ENCODE measurements at places on chromosomes 2 and 18. TPM values are rescaled to one million over a fixed set of nuclear protein-coding genes. Genes with fewer than 3 reads are reported as not detected.

DNA sequence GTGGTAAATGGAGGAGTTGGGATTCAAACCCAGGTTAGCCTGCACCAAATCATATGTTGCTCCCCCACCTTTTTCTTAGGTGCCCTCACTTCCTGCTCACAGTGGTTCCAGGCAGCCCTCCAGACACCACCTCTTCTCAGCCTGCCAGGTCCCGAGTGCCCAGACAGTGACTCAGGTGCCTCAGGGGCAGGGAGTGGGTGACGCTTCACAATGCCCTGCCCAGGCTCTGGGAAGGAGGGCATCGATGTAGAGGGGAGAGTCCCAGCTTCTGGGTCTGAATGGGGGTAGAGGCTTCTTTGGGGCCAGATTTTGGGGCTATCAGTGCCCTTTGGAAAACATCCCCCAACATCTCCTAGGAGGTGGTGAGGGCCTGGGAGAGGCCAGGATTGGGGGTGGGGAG lies 5.2 kb upstream of the DNAJB2 start:
- DNase-seq, result no peak

GRCh38 chr2:18531194-18531593 lies 29.3 kb downstream of the RDH14 start:
- no peak for DNase-seq

UGT1A3 gene
- not detected for total RNA-seq

GULP1 gene
- not detected for total RNA-seq

ABCG8 gene
- total RNA-seq, result not detected

CRYGC gene
- not detected for total RNA-seq

MC2R gene
- total RNA-seq, result not detected

GRCh38 chr2:101047075-101047766 lies 45.1 kb downstream of the RPL31 start:
- peak; percentile 14 for DNase-seq

- DNase-seq, result no peak
Observed at GRCh38 chr2:75493230-75493629, 67.5 kb downstream of the EVA1A start.

DNA sequence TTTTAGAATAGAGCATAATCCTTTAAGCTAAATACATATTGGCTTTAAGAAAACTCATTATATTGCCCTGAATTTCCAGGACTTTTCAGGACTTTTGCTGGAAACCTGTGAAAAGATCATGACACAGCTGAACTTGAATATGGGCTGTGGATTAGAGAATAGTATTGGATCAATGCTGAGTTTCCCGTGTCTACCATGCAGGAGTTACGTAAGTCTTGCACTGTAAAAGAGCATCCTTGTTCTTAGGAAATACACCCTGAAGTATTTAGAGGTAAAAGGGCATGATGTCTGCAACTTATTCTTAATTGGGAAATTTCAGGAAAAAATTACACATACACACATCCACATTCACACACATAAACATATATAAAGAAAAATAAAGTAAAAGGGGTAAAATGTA lies 82.1 kb downstream of the ZFP36L2 start:
- no peak for DNase-seq

- no peak for DNase-seq
Observed at GRCh38 chr2:38213619-38214167, 137.7 kb upstream of the CYP1B1 start.

DNA sequence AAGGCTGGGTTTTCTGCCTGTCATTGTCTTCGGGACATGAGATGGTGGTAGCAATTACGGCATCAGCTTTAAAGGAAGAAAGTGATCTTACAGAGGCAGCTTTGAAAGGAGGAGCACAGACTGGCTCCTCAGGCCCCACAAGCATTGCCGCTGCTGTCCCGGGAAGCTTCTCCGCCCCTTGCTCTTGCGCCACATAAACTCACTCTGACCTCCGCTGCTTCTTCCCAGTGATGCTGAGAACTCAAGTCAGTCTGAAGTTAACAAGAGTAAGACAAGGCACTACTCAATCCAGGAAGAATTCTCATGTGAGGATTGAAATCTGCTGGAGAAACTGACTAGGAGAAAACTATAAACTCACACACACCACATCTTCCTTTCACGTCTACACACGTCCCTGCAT lies 112.4 kb upstream of the RIOK3 start:
- no peak for DNase-seq

PLGLB2 gene
- 0.64 TPM for total RNA-seq

DNA sequence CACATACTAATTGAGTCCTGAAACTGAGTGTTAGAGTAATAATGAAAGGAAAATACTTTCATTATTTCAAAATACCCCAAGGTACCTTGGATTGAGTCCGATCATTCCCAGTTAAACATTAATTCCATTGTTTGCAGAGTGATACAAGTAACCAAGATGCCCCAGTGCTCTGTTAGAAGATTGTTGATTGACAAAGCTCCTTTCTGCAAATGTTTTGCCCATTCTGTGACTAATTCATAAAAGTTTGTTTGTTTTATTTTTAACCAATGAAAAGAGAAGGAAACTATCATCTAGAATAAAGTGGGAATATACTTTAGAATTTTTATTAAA lies 124.0 kb downstream of the GULP1 start:
- no peak for DNase-seq

PTPN4 gene
- total RNA-seq, result 31.6 TPM

GRCh38 chr2:159828738-159829137 lies 30.7 kb upstream of the CD302 start:
- DNase-seq, result no peak

- no peak for DNase-seq
Observed at GRCh38 chr18:40148960-40149359, 1806.1 kb upstream of the PIK3C3 start.

DNA sequence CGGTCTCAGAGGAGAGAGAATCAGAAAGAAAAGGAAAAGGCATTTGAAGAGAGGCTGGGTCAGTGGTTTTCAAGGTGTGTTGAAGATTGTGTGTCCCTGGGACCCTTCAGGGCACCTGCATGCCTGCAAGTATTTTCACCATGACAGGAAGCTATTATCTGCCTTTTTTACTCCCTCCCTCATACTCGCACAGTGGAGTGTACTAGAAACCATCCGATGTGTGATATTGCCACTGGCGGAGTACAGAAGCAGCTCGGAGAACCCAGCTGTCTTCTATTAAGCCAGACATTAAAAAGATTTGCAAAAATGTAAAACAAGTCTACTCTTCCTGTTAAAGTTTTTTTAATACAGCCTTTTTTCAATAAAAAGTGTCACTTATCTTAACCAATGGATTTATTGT lies 33.7 kb upstream of the RFX8 start:
- no peak for DNase-seq

RFTN2 gene
- total RNA-seq, result not detected

MOB4 gene
- total RNA-seq, result 18.9 TPM

GRCh38 chr2:240466579-240467148 lies 31.2 kb downstream of the GPC1 start:
- peak; percentile 5 for DNase-seq

MSH6 gene
- total RNA-seq, result 131 TPM

MREG gene
- 10.2 TPM for total RNA-seq

- no peak for DNase-seq
Observed at GRCh38 chr18:34049511-34049910, 175.2 kb downstream of the NOL4 start.

DNA sequence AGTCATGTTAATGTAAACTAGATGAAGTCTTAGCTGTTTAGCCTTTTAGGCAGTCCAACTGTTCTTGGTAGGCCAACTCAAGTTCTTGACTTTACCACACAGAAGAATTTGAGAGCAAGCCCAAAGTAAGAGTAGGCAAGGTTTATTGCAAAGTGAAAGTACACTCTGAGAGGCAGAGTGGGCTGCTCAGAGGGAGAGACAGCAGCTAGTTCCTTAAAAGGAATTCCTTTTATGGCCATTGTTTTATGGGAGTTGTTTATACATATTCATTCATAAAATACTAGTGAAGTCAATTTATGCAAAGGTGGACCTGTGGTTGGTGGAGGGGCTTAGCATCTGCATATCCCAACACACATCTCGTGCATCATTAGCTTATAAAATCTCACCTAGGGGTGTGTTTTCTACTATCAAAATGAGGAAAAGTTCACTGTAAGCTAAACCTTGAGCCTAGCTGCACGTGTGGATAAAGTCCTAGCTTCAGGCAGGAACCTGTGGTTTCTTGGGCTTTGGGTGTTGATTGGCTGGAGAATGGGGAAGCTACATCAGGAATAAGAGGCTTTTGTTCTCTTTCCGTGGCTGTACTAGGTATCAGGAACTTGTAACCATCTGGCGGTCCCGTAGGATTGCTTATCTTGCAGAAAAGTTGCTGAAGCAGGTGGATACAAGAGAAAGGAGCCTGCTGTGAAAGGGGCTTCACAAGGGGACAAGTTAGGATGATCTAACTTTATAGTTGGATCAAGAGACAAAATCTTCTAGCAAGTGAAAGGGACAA lies 110.4 kb upstream of the GULP1 start:
- no peak for DNase-seq

DNA sequence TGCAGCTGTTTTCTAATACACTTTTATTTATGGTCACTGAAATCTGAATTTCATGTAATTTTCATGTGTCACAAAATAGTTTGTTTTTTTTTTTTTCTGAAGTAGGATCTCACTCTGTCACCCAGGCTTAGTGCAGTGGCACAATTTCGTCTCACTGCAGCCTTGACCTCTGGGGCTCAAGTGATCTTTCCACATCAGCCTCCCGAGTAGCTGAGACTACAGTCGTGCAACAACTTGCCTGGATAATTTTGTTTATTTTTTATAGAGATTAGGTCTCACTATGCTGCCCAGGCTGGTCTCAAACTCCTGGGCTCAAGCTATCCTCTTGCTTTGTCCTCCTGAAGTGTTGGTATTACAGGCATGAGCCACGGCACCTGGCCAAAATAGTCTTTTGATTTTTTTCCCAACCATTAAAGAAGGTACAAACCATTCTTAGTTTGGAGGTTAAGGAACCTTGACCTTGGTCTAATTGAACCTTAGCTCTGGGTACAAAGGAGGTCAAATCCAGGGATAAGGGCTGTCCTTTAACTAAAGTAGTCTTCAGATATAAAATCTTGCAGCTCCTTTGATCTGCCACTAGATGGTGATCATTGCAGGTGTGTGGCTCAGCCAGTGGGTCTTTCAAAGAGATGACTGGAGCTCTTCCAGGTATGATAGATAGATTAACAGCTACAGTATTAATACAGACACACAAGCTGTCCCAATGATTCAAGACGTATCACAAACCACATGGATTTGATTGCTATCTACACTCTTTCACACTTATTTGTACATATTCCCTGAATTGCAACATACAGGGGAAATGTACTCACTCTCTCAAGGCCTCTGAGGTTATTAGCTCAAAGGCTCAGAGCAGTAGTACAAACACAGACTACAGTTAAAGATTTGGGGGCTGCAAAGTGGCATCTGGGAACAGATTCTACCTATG lies 4.7 kb upstream of the KRCC1 start:
- peak; percentile 47 for DNase-seq

SMYD1 gene
- not detected for total RNA-seq

GRCh38 chr2:64692401-64692800 lies 38.7 kb upstream of the SERTAD2 start:
- DNase-seq, result no peak

DNA sequence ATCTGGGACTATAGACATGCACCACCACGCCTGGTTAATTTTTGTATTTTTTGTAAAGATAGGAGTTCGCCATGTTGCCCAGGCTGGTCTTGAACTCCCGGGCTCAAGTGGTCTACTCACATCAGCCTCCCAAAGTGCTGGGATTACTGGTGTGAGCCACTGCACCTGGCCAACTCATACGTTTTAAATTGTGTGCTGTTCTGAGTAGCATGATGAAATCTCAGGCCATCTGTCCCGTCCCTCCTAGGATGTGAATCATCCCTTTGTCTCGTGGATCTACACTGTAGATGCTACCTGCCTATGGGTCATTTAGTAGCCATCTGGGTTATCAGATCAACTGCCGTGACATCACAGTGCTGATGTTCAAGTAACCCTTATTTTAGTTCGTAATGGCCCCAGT lies 38.5 kb upstream of the RMP24 start:
- no peak for DNase-seq

DNA sequence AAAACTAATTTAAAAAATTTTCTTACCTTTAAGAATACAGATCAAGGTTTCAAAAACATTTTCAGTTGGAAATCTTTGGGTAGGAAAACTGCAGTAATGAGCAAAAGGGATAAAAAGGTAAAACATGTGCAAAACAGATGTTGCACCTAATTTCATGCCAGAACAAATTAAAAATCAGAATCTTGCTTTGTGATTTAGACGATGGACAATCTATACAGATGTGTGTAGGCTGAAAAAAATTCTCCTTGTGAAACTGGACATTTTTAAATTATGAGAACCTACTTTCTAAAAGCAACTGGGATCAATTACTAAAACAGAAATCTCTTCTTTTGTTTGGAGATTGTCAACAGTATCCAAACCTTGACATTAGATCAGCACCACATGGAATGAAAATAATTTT lies 183.2 kb upstream of the ITGA4 start:
- DNase-seq, result no peak

DNA sequence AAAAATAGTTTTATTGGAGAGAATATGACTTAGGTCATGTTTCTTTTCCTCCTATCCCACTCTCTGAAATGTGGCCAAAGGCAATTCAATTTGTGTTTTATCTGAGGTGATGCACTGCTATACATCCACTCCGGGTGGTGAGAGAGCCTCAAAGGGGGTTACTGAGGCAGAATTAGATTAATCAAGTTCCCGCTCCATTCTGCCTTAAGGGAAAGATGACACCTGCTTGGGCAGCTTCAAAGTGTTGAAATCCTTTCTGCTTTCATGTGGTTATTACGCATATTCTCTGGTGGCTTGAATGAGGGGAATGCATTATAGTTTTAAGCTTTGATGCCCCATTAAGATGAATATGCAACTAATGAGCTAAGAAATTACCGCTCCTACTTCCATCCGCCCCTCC lies 213.0 kb upstream of the TMEFF2 start:
- DNase-seq, result no peak

GRCh38 chr2:234682492-234683228 lies 185.8 kb upstream of the ARL4C start:
- DNase-seq, result no peak

TUBA3E gene
- not detected for total RNA-seq

All from activated CD4-positive, alpha-beta memory T cell treated with anti-CD3 and anti-CD28 coated beads for 36 hours (primary cell).